Midbrain (tissue), 1 donor: ENCODE measurements at places on chromosomes 12 and 14.

- DNase-seq = peak; percentile 57
These were observed 220.5 kb upstream of the ATXN7L3B start for GRCh38 chr12:74317078-74317601.

GRCh38 chr14:105212541-105213300, 31.6 kb upstream of the NUDT14 start:
- DNase-seq = no peak

DNA sequence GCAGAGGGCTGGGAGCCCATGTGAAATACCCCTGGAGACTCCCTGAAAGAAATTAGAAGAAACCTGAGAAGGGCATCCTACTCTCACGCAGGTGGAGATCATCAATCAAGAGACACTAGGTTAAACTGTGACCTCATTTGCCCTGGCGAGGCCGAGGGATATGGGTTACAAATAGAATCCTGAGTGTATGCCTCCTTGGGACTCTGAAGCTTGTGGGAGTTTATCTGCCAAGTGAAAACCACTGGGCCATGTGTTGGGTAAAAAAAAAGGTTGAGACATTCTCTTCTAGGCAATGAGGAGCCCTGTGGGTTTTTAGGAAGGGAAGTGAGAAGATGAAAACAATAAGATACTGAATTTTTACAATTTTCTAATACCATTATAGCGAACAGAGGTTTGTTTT, 160.7 kb upstream of the ARID2 start:
- no peak for DNase-seq

DNA sequence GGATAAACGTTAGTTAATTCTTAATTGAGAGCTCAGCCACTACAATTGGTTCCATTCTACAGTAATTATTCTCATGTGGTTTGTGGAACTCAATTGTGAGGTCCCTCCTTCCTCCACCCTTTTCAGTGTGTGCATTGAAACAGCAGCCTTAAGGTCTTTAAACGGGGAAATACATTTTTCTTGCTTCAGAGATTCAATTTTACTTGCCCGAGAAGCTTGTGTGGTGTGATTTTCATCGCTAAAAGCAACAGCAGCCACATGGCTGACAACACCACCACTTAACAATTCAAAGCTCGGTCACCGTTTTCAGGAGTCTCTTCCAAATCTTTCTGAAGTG, 733 bp upstream of the PPFIBP1 start:
- DNase-seq = no peak
